ENCODE measurements at places on chromosomes 11 and 22. TPM values are rescaled to one million over a fixed set of nuclear protein-coding genes. Genes with fewer than 3 reads are reported as not detected.

GRCh38 chr22:44473166-44473565 lies 24.9 kb downstream of the RTL6 start:
- no peaks in the 10 kb centered on the region for H3K27me3 ChIP-seq
- no peak overlapping the region for H3K27ac ChIP-seq
- H3K4me3 ChIP-seq = no peak overlapping the region
- H3K36me3 ChIP-seq = no peaks in the 10 kb centered on the region
- no peaks in the 10 kb centered on the region for H3K4me1 ChIP-seq

- no peak for DNase-seq
- H3K4me1 ChIP-seq = peaks cover 14% of the 10 kb centered on the region
- H3K27me3 ChIP-seq = no peaks in the 10 kb centered on the region
- no peaks in the 10 kb centered on the region for H3K36me3 ChIP-seq
- H3K4me3 ChIP-seq = no peak overlapping the region
These were observed 4.8 kb upstream of the MRTFA start for GRCh38 chr22:40641269-40641668.

- H3K27me3 ChIP-seq = no peaks in the 10 kb centered on the region
- H3K27ac ChIP-seq = peak overlapping the region; percentile 79
- DNase-seq = peak; percentile 75
- H3K4me3 ChIP-seq = no peak overlapping the region
- H3K4me1 ChIP-seq = peaks cover 30% of the 10 kb centered on the region
These were observed 81.9 kb downstream of the LRRC32 start for GRCh38 chr11:76588455-76589325.

The HBG1 gene
- not detected for total RNA-seq

GRCh38 chr22:23829845-23830372 lies 8.9 kb downstream of the DERL3 start:
- no peak overlapping the region for H3K4me3 ChIP-seq
- no peak for DNase-seq
- no peaks in the 10 kb centered on the region for H3K27me3 ChIP-seq
- H3K36me3 ChIP-seq = peaks cover 81% of the 10 kb centered on the region
- no peak overlapping the region for H3K27ac ChIP-seq

GRCh38 chr11:90805172-90805571 lies 582.3 kb upstream of the CHORDC1 start:
- H3K36me3 ChIP-seq = no peaks in the 10 kb centered on the region
- no peak for DNase-seq
- H3K4me3 ChIP-seq = no peak overlapping the region
- no peaks in the 10 kb centered on the region for H3K27me3 ChIP-seq

- H3K36me3 ChIP-seq = no peaks in the 10 kb centered on the region
- H3K27ac ChIP-seq = no peak overlapping the region
- no peak for DNase-seq
- no peaks in the 10 kb centered on the region for H3K27me3 ChIP-seq
- no peaks in the 10 kb centered on the region for H3K4me1 ChIP-seq
These were observed 86.4 kb upstream of the THY1 start for GRCh38 chr11:119509282-119509841.

GRCh38 chr22:50086526-50086925 lies 1.3 kb upstream of the MLC1 start:
- H3K4me3 ChIP-seq = no peak overlapping the region
- no peaks in the 10 kb centered on the region for H3K27me3 ChIP-seq
- H3K27ac ChIP-seq = no peak overlapping the region
- no peaks in the 10 kb centered on the region for H3K36me3 ChIP-seq
- no peak for DNase-seq

DNA sequence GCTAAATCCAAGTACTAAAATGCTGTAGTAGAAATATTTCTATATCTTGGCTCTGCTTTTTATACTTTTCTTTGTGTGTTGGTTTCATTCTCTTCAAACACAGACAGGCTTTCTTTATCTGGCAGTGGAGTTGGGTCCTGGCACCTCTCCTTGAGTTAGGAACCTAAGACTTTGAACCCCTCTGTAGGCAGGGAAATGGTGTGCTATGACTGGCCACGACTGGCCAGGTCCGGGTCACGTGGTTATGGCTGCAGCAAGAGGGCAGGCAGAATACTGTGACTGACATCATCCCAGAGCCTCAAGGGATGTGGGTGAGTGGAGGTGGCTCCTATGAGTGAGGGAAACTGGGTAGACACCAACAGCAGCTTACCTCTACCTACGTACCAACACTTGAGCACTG lies 42.0 kb downstream of the APIP start:
- no peaks in the 10 kb centered on the region for H3K36me3 ChIP-seq
- no peak for DNase-seq
- no peak overlapping the region for H3K4me3 ChIP-seq
- H3K27ac ChIP-seq = no peak overlapping the region
- H3K27me3 ChIP-seq = no peaks in the 10 kb centered on the region

The APOA5 gene
- not detected for total RNA-seq

The FAT3 gene
- 4.3 TPM for total RNA-seq

The SLC22A8 gene
- not detected for total RNA-seq

GRCh38 chr11:124669193-124669592 lies 4.3 kb downstream of the SIAE start:
- no peak overlapping the region for H3K27ac ChIP-seq
- H3K27me3 ChIP-seq = no peaks in the 10 kb centered on the region
- no peak overlapping the region for H3K4me3 ChIP-seq

- H3K4me1 ChIP-seq = no peaks in the 10 kb centered on the region
- H3K4me3 ChIP-seq = no peak overlapping the region
- H3K27me3 ChIP-seq = no peaks in the 10 kb centered on the region
- no peaks in the 10 kb centered on the region for H3K36me3 ChIP-seq
- peak overlapping the region; percentile 48 for H3K27ac ChIP-seq
- no peak for DNase-seq
These were observed 16.2 kb downstream of the CBL start for GRCh38 chr11:119222308-119222707.

The SCUBE2 gene
- total RNA-seq = 8.4 TPM

DNA sequence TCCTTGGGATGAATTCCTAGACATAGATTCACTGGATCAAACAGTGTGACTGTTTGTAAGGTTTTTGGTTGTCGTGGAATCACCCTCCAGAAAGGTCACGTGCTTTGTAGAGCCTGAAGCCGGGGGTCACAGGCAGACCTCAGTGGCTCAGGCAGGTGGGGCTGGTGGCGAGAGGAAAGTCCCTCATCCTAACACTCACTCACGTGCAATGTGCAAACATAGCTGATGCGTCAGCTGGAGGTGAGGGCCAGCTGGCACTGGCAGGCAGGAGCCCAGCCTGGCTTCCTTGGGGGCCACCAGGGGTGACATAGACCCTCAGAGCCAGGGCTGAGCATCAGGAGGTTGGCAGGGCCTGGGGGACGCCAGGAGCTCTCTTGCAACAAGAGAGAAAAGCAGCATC lies 90.0 kb downstream of the ARHGAP8 start:
- no peaks in the 10 kb centered on the region for H3K4me1 ChIP-seq
- no peak for DNase-seq
- H3K27me3 ChIP-seq = no peaks in the 10 kb centered on the region
- no peaks in the 10 kb centered on the region for H3K36me3 ChIP-seq

- H3K4me1 ChIP-seq = peaks cover 7% of the 10 kb centered on the region
- H3K36me3 ChIP-seq = no peaks in the 10 kb centered on the region
- no peaks in the 10 kb centered on the region for H3K27me3 ChIP-seq
- no peak for DNase-seq
- no peak overlapping the region for H3K27ac ChIP-seq
- H3K4me3 ChIP-seq = no peak overlapping the region
These were observed 350.9 kb downstream of the TTC28 start for GRCh38 chr22:28328756-28329155.

- no peak for DNase-seq
- no peak overlapping the region for H3K4me3 ChIP-seq
- H3K27me3 ChIP-seq = no peaks in the 10 kb centered on the region
- no peak overlapping the region for H3K27ac ChIP-seq
These were observed 14.2 kb downstream of the OR5B21 start for GRCh38 chr11:58493676-58494075.

The FGF19 gene
- 0.23 TPM for total RNA-seq

The PGA5 gene
- total RNA-seq = 0.30 TPM

- no peaks in the 10 kb centered on the region for H3K27me3 ChIP-seq
- H3K4me1 ChIP-seq = peaks cover 28% of the 10 kb centered on the region
- H3K27ac ChIP-seq = no peak overlapping the region
- no peaks in the 10 kb centered on the region for H3K36me3 ChIP-seq
These were observed 3.1 kb downstream of the HMBS start for GRCh38 chr11:119087747-119088241.

The ALDH3B1 gene
- 115 TPM for total RNA-seq

The RASSF10 gene
- total RNA-seq = 4.9 TPM
